Activated T-helper 1 cell treated with anti-CD3 and anti-CD28 coated beads, Interleukin-2, amount 50 U/mL, for 16 hours (primary cell): ENCODE measurements at places on chromosomes 2 and 18.

DNA sequence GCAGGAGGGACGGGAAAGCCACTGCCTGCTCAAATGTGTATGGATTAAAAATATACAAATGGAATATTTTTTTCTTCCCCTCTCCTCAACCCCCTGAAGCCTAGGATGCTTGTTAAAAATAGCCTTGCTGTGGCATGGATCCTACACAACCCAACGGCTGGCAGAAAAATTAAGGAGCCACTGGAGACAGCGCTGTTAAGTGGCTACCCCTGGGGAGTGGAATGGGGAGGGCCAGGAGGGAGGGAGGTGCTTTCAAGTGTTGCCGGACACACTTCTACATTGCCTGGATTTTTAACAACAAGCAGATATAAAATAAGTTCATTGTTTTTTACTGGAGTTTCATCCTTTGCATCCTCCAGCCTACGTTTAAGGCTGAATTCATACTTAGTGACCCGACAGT is 66.6 kb downstream of the ZBTB7C start:
- no peak for DNase-seq

DNA sequence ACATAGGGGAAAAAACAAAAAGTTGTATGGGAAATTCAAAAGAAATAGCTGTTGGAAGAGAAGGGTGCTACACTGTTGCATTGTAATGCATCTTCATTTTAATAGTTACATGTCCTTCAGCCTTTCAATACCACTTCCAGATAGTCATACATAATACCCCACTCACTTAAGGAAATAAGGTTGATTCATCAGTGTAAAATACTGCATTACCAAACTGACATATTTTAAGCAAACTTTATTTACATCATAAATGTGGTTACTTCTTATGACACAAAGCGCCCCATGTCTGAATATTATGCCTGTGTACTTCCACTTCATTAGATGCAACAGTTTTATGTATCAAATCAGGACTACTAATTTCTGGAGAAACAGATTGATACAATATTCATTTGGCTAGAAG is 4.5 kb downstream of the RBMS1 start:
- DNase-seq = no peak

GRCh38 chr2:143802242-143802641 is 673.0 kb downstream of the ARHGAP15 start:
- DNase-seq = no peak

DNA sequence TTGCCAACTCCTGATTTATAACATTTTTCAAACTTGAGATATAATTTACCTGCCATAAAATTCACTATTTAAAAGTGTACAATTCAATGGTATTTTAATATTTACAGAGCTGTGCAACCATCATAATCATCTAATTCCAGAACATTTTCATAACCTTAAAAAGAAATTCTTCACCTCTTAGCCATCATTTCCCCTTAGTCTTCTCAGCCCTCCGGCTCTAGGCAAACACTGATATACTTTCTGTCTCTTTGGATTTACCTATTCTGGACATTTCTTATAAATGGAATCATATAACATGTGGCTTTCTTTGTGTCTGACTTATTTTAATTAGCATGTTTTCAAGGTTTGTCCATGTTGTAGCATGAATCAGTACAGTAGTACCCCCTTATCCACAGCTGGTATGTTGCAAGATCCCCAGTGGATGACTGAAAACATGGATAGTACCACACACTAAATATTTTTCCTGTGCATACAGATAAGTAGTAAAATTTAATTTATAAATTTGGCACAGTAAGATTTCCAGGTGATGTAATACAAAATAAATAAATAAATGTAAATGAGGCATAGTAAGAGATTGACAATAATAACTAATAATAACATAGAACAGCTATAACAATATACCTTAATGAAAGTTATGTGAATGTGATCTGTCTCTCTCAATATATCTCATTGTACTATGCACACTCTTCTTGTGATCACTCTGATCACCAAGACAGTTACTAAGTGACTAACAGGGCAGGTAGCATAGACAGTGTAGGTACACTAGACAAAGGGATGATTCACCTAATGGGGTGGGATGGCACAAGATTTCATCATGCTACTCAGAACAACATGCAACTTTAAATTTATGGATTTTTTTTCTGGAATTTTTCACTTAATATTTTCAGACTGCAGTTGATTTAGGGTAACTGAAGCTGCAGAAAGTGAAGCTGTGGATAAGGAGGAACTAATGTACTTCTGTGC is 73.1 kb downstream of the RAB3GAP1 start:
- no peak for DNase-seq

DNA sequence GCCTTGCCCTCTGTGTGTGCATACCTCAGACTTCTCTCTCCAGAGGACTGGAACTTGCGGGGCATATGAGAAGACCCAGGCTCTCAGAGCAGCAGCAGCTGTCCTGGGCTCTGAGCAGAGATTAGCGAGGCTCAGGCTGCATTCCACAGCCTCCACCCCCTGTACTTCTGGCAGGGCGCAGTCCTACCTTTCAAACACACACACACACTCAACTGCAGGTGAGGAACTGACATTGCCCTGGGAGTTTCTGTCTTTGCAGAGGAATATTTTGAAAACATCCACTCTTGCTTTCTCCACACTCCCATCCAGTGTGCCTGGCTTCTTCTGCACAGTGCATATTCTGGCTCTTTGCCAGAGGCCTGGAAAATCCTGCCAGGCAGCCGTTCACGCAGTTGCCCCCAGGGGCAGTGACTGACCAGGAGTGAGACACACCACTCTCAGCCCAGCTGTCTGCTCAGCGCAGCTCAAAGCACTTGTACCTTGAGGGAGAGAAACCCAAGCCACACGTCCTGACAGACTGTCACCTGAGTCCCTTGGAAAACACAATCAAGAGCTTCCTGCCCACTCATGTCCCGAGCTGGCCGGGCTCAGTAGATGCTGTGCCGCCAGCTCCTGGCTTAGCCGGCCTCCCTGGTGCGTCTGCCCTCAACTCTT is 460.8 kb downstream of the RNF144A start:
- no peak for DNase-seq

DNA sequence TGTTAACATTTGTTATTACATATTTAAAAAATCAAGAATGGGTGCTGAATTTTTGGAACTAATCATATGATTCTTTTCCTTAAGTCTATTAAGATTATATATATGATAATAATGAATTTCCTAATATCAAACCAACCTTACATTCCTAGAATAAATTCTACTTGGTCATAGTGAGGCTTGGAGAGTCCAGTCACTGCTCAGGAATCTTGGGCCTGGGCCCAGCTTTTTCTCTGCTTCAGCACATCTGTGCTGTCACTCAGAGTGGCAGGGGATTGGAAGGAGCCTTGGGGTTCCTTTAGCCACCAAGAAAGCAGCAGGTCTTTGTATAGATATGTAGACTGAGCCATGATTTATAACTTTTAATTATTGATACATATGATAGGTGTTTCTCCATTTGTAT is 19.9 kb upstream of the ZAP70 start:
- no peak for DNase-seq

- DNase-seq = no peak
These were observed 16.4 kb upstream of the DLX2 start for GRCh38 chr2:172119089-172119488.

GRCh38 chr18:80172056-80172455 is 63.0 kb downstream of the ADNP2 start:
- no peak for DNase-seq

GRCh38 chr2:5693287-5694201 is 1.4 kb downstream of the SOX11 start:
- no peak for DNase-seq

- no peak for DNase-seq
These were observed 120.6 kb downstream of the NRP2 start for GRCh38 chr2:205802941-205803340.

GRCh38 chr2:240363746-240364581 is 71.5 kb upstream of the GPC1 start:
- no peak for DNase-seq
